ENCODE measurements at places on chromosomes 3 and 15. TPM values are rescaled to one million over a fixed set of nuclear protein-coding genes. Genes with fewer than 3 reads are reported as not detected.

MAP6D1 gene
- total RNA-seq, result 1.6 TPM

SETMAR gene
- 18.4 TPM for total RNA-seq

GRCh38 chr3:186315581-186316354, 46.3 kb downstream of the DGKG start:
- DNase-seq, result no peak

DNA sequence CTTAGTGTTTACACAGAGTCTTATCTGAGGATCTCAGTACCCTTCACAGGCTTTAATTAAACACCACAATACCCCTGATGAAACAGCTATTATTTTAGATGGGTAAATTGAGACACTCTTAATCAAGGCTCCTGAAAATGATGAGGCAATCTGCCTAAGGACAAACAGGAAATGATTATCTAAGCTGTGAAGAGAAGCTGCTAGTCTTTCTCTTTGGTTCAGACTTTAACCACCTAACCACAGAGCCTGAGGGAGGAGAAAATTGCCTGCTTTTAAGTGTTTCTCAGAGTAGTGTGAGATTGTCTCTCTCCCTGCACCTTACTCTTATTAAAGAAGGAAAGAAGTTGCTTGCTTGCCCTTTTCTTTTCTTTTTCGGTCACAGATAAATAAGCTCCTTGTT, 364.3 kb upstream of the ADAMTS9 start:
- DNase-seq, result no peak

- no peak for DNase-seq
Measured at GRCh38 chr3:25423780-25424588, 4.1 kb upstream of the RARB start.

DNA sequence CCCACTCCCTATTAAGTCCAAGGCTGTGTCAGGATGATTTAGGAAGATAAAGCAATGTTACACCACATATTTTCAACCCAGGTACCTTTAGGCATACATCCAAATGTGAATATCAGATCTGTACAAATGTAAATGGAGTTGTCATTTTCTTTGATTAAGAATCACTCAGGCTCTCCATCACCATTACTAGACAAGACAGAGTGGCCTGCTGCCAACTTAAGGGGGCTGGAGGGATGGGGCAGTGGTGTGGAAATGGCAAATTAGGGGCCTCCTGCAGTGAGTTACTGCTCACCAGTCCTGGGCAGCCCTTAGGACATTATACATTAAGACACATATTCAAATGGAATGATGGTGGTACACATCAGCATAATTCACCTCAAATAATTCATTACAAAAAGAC, 211.0 kb downstream of the TNIK start:
- DNase-seq, result no peak

GRCh38 chr15:63233667-63234423, 43.6 kb upstream of the APH1B start:
- no peak for DNase-seq

DNA sequence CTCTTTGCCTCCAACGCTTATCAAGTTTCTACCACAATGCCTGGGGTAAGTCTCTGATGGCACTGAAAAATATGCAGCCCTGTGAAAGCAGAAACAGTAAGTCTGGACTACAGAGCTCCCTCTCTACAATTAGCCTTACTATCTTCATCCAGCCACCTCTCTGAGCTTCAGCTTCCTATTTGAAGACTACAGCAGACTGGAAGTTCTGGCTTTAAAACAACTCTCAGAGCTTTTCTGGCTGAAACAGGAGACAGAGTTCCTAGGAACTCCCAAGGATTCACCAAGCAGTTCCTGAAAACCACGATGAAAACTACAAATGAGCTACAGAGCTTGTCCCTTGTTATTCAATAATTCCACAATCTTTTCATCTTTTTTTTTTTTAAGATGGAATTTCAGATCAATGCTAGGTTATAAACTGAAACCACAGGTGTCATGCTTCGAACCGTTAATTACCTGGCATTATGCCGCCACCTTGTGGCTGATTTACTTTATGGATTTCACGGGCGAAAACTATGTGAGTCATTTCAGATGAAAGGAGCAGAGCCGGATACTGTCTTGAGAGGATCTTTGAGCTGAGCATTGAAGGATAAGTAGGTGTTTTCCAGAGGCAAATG, 3.9 kb downstream of the CRYGS start:
- peak; percentile 66 for DNase-seq

PKM gene
- total RNA-seq, result 988 TPM

- peak; percentile 69 for DNase-seq
Measured at GRCh38 chr15:93179072-93179471, 90.1 kb upstream of the RGMA start.

- no peak for DNase-seq
Measured at GRCh38 chr3:100815583-100815982, 106.3 kb downstream of the TFG start.

DNA sequence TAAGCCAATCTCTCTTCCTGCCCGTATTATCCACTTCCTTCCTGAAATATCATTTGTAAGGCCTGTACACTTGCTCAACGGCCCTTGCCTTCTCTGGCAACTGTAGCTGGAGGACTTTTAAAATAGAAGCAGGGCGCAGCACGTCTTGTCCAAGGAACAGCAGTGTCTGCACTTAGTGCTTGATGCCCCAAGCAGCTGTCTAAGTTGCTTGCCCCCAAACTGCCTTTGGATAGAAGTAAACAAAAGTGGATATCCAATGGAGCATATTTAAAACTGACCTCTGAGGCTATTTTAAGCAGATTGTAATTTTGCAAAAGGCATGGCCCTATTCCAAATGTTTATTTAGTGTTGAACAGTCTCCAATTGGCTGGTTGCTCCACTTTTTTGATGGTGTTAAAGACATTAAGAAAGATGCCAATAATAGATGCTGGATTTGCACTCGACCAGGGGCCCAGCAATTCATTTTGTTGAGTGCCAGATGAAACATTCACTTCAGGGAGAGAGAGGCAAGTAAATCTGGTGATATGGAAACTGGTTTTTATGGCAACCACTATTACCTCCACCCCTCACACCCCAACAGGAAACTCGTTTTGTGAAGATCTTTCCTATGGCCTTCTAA, 526.8 kb upstream of the TBL1XR1 start:
- peak; percentile 65 for DNase-seq

GRCh38 chr3:64520334-64520733, 167.5 kb downstream of the ADAMTS9 start:
- no peak for DNase-seq

DNA sequence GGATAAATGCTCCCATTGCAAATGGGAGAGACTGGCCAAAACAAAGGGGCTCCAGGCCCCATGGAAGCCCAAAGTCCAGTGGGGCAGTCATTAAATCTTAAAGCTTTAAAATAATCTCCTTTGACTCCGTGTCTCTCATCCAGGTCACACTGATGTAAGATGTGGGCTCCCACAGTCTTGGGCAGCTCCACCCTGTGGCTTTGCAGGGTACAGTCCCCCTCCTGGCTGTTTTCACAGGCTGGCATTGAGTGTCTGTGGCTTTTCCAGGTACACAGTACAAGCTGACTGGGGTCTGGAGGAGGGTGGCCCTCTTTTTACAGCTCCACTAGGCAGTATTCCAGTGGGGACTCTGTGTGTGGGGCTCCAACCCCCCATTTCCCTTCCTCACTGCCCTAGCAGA, 45.9 kb downstream of the NIPA2 start:
- no peak for DNase-seq

DNA sequence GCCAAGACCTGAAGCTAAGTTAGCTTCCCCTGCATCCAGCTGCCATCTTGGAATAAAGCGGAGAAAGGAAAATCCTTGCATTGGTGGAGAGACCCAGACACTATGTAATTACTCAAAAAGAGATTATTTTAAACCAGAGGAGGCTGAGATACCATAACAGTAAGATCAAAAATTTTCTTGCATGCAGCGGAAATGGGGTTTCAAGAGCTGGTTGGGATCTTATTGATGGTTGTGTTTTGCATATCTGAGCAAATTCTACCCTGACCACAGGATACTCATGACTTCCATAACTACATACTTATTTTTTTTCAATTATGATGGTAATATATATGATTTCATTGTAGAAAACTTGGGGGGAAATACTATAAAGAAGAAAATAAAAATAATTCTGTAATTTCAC, 17.5 kb downstream of the TMEM158 start:
- DNase-seq, result no peak

MAP3K13 gene
- total RNA-seq, result 12.8 TPM

DNA sequence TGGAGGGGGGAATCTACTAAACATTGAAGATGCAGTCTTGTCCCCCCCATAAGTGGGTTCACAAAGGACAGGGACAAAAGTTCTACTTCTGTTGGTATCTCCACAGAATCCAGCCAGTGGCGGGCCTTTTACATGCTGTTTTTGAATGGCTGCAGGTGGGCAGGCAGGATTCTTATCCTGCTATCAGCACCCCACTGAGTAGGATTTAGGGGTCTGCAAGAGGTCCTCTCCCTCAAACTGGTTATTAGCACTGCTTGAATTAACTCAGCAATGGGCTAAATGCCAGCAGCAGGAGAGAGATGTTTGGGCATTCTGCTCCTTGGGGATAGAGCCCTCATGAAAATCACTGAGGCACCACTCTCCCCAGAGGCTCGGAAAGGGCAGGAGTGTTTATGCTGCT, 40.3 kb downstream of the SEMA5B start:
- no peak for DNase-seq

EBLN2 gene
- 2.6 TPM for total RNA-seq

LINGO1 gene
- 5.7 TPM for total RNA-seq

PIF1 gene
- 0.25 TPM for total RNA-seq

GRCh38 chr15:68481321-68481720, 49.4 kb upstream of the ITGA11 start:
- DNase-seq, result no peak

MINDY4B gene
- total RNA-seq, result not detected

- no peak for DNase-seq
Measured at GRCh38 chr3:70119879-70120278, 120.3 kb downstream of the SAMMSON start.

CFAP92 gene
- 1.0 TPM for total RNA-seq

PLS1 gene
- 1.3 TPM for total RNA-seq

TEX55 gene
- total RNA-seq, result not detected

- no peak for DNase-seq
Measured at GRCh38 chr3:173725507-173725906, 328.0 kb downstream of the NLGN1 start.

DNA sequence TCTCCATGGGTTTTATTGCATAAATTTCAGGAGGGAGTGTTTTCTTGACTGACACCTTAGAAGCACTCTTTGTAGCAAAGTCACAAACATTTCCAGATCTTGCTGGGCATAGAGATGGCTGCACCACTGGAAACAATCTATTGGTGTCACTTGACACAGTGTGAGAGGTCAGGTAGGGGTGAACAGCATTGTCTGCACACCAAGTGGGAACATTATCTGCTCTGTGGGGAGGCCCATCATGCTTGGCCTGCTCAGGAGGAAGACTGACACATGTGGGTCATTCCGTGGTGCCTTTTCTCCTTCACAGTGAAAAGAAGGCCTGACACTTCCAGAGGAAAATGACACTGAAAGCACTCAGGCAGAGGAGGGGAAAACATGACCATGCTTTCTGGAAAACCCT, 149.9 kb upstream of the GALNT15 start:
- DNase-seq, result no peak

ITPKA gene
- 1.4 TPM for total RNA-seq

DNA sequence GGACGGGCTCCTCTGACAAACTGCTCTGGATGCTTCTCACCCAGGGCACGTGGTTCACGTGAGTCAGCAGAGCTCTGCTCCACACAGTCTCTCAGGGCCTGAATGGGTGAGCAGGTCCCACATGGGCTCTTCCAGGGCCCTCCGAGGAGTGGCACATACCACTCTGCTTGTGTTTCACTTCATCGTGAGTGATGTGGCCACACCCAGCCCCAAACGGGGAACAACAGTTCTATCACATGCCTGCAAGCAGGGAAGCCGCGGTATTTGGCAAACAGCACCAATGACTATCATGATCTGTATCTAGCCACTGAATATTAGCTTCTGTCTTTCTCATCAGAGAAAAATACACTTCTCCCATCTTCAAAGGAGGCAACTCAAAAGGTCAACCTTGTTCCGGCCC, 352.8 kb downstream of the GABRG3 start:
- DNase-seq, result no peak

DNA sequence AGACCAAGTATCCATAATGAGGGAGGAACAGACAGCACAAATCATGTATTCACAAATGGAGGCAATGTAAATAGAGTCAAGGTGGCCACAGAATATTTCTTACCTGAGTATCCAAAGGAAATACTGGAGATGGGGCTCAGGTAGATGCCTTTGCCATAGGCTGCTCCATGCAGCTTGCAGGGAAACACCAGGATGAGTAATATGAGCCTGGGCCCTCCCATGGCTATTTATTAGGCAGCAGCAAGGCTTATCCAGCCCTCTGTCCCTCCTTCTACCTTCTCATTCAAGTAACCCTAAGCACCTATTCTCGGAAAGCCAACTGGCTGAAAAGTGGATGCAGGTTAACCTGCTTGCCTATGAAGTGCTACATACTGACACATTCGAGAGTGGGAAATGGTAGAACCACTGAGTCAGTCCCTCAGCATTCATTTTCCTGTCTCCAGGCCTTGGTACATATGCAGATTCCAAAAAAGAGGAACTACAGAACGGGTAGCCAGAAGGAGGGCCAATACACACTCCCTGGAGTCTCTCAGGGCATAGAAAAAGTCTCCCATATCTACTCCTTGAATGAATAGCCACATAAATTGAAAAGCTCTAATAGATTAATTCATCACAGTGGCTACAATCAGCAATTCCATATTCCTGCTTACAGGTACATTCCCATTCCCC, 18.3 kb upstream of the PKM start:
- DNase-seq, result no peak

OXTR gene
- total RNA-seq, result 0.39 TPM

DNA sequence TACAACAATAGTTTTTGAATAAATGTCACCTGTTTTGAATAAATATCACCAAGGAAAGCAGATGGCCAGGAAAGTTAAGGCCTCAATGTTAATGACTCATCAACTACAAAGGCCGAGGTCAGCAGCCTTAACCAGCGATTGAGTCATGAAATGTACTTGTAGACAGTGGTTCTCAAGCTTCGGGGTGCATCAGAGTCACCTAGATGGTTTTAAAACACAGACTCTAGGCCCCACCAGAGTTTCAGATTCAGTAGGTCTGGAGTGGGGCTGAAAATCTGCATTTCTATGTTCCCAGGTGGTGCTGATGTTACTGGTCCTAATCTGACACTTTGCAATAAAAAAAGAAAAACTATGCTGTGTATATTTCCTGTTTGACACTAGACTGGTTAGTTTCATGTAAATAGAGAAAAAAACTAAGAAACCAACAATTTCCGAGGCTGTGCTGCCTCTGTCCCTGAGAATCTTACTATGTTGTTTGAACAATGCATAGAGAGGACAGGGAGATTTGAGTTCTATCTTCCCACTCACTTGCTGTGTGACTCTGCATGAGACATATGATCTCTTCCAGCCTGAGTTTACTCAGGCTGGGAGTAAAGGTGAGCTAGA, 9.8 kb downstream of the RAB27A start:
- no peak for DNase-seq

PLCH1 gene
- 1.6 TPM for total RNA-seq

All from right cardiac atrium (tissue), 5 donors.